Forelimb muscle (tissue), 1 donor: ENCODE measurements at places on chromosomes 3 and 15.

GRCh38 chr15:41656188-41656587 lies 4.0 kb upstream of the MGA start:
- no peak for DNase-seq

GRCh38 chr3:52420388-52420787 lies 24.5 kb downstream of the SEMA3G start:
- DNase-seq, result no peak

DNA sequence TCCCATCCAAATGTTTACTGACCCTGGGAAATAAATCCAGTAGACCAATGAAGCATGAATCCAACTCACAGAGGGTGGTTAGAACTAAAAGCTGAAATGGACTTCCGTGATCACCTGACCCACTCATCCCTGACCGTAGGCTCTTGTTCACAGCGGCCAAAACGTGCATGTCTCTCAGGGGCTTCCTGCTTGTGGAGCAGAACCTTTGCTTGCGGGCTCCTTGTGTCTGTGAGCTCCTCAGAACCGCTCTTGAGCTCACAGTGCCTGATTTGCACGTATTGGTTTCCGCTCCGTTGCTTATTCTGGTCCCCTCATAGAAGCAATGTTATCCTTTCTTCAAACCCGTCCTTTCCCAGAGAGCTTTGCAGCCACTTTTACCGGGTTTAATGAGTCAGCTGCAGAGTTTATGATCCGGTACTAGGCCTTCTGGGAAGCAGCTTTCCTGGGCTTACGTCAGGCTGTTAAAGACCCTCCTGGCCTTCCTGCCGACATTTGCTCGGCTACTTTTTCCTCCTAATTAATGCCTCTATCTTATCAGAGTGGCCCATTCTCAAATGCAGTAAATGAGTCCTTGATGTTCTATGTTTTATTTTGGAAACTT lies 35.4 kb downstream of the LIPC start:
- DNase-seq, result no peak

DNA sequence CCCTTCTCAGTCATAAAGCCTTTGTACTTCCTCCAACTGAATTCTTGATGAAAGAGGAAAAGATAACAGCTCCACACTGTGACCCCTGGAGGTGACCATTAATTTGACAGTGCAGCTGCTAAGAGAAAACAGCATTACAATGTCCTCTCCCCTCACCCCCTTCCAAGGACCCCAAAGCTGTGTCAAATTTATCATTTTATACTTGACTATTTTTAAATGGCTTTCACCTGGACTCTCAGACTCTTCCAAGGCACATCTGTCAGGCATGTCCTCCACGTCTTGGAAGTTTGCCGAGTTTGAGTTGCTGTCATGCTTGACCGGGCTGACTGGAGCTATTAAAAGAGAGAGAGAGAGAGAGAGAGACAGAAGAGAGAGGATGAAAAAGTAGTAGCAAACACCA lies 236.5 kb downstream of the WDR72 start:
- no peak for DNase-seq

DNA sequence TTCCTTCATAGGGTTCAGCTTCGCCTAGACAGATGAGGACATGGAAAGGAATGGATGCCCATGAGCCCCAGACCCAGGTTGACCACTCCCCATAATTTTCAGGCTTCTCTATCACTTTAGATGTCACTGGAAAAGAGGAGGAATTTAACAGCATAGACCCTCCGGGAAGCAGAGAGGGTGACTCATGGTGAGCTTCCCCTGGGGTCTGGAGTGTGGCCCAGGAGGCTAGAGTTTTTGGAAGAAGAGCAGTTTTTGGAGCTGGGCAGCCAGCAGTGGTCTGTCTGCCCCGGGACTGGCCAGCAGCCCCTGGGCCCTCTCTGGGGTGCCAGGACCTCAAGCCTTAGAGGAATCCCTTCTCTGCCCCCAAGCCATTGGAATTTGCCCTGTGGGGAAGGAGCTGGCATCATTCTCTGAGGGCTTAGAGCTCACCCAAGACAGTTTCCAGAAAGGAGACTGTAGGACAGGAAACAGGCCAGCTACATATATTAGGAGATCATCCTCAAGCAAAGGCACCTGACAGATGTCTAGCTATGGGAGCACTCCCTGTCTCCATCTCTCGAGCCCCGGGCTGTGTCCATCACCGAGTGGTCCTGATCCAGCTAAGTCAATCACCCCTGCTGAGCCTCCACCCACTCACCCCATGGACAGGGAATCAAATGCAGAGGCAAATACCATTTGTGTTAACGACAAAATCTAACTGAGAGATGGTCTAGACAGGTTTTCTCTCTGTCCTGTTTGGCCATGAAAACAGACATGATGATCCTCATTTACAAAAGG lies 67.3 kb downstream of the MEGF11 start:
- DNase-seq, result no peak
